ENCODE measurements at places on chromosomes 11 and 22. TPM values are rescaled to one million over a fixed set of nuclear protein-coding genes. Genes with fewer than 3 reads are reported as not detected.

ABTB2 gene
- 0.88 TPM for total RNA-seq

GGT1 gene
- 20.1 TPM for total RNA-seq

PRR5L gene
- 5.4 TPM for total RNA-seq

TBX1 gene
- total RNA-seq: not detected

FGF3 gene
- not detected for total RNA-seq

PRODH gene
- not detected for total RNA-seq

ARHGAP8 gene
- total RNA-seq: 5.7 TPM

F2 gene
- total RNA-seq: not detected

OR2AG1 gene
- not detected for total RNA-seq

H19 gene
- total RNA-seq: not detected

SPDYC gene
- total RNA-seq: not detected

TEX54 gene
- not detected for total RNA-seq

GRM5 gene
- total RNA-seq: not detected

KRTAP5-10 gene
- total RNA-seq: not detected

KCTD17 gene
- 17.3 TPM for total RNA-seq

PGR gene
- not detected for total RNA-seq

APOL5 gene
- not detected for total RNA-seq

CASP1 gene
- total RNA-seq: 15.6 TPM

JAML gene
- 26.7 TPM for total RNA-seq

HBG2 gene
- total RNA-seq: not detected

CD3G gene
- total RNA-seq: 109 TPM

DNAJB7 gene
- not detected for total RNA-seq

CEP126 gene
- total RNA-seq: 0.96 TPM

EFEMP2 gene
- total RNA-seq: 5.2 TPM

GLYATL2 gene
- not detected for total RNA-seq

TTC28 gene
- 5.7 TPM for total RNA-seq

SYCE3 gene
- total RNA-seq: not detected

AIFM3 gene
- 0.34 TPM for total RNA-seq

OR52E8 gene
- total RNA-seq: not detected

DAGLA gene
- total RNA-seq: 0.73 TPM

MUC5B gene
- total RNA-seq: not detected

VSIG10L2 gene
- not detected for total RNA-seq

SLC22A8 gene
- total RNA-seq: not detected

RIMBP3B gene
- 0.11 TPM for total RNA-seq

MYRF gene
- total RNA-seq: 0.31 TPM

SCGB1A1 gene
- total RNA-seq: not detected

HORMAD2 gene
- not detected for total RNA-seq

CCDC87 gene
- 0.22 TPM for total RNA-seq

PIWIL4 gene
- total RNA-seq: 1.4 TPM

TRAF6 gene
- 27.9 TPM for total RNA-seq

NFAM1 gene
- total RNA-seq: 0.38 TPM

CAVIN3 gene
- not detected for total RNA-seq

OR8D4 gene
- total RNA-seq: not detected

MRGPRX4 gene
- not detected for total RNA-seq

GRAP2 gene
- 65.3 TPM for total RNA-seq

NECTIN1 gene
- 3.4 TPM for total RNA-seq

C11orf42 gene
- not detected for total RNA-seq

HTR3B gene
- total RNA-seq: not detected

TTLL8 gene
- total RNA-seq: not detected

OR52N4 gene
- 0.96 TPM for total RNA-seq

RNF26 gene
- total RNA-seq: 18.3 TPM

OLFML1 gene
- total RNA-seq: not detected

MYO18B gene
- 0.22 TPM for total RNA-seq

Measured in CD4-positive, alpha-beta T cell (primary cell).